ENCODE measurements at places on chromosomes 2 and 18. TPM values are rescaled to one million over a fixed set of nuclear protein-coding genes. Genes with fewer than 3 reads are reported as not detected.

TUBB8B gene
- total RNA-seq = not detected

ANKRD30B gene
- total RNA-seq = not detected

TRIM43 gene
- total RNA-seq = not detected

CHRNA1 gene
- 0.71 TPM for total RNA-seq

FAM117B gene
- total RNA-seq = 0.88 TPM

All from heart left ventricle (tissue), 16 donors.